ENCODE measurements at places on chromosomes 5 and 9.

DNA sequence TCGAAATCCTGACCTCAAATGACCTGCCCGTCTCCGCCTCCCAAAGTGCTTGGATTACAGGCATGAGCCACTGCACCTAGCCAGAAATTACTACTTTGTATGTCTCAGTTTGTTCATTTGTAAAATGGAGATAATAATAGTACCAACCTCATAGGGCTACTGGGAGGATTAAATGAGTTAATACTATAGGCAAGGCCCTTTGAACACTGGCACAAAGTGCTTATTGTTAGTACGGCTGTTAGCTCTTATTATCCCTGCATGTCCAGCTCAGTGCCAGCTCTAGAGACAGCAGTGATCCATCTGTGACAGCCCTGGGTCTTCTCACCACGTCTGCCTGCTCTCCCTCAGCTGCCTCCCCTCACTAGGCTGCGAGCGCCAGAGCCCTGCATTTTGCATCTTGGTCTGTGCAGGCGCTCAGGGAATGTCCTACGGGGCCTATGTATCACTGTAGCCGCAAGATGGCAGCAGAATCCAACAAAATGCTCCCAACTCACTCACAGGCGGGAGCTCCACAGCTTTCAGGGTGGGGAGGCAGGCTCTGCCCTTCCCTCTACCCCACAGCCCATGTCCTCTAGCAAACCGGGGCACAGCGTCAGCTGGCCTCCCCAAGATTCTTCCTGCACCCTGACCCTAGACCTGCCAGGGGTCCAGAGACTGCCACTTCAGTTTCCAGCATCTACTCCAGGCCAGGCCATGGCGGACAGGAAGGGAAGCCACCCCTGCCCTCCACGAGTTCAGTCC, 17.7 kb upstream of the AKNA start:
- DNase-seq: peak; percentile 53

GRCh38 chr9:128895556-128895955, 13.6 kb downstream of the LRRC8A start:
- no peak for DNase-seq

DNA sequence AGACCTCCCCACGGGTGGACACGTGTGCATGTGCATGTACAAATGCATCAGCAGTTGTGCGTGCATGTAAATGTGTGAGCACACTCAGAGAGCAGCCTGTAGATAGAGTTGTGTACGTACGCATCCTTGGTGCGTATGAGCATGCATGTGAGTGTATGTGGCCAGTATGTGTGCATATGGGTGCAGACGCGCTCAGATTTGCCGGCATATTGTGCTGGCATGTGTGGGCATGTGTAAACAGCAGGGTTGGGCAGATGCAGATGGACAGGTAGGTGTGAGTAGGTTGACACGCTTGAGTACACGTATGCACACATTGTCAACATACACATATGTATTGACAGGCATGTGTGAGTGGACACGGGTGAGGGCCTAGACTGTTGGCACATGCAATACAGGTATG, 56.5 kb downstream of the LMX1B start:
- no peak for DNase-seq

- DNase-seq: no peak
Observed at GRCh38 chr9:113350937-113351336, 1.6 kb downstream of the BSPRY start.

DNA sequence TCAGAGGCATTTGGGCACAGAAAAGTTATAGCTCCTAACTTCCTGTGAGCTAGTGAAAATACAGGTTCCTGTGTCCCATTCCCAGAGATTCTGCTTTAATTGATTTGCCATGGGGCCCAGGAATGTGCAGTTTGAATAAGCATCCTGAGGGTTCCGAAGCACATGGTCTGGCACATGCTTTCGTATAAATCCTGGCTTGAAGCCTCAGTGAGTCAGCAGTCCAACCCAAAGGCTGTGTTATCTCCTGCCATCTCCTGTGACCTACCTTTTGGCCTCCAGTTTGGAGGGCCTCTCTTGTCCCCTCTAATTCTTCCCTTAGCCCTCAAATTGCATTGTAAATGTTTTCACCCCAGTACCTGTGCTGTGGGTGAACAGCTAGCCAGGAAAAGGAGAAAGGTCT, 183.8 kb downstream of the NR3C1 start:
- DNase-seq: no peak

DNA sequence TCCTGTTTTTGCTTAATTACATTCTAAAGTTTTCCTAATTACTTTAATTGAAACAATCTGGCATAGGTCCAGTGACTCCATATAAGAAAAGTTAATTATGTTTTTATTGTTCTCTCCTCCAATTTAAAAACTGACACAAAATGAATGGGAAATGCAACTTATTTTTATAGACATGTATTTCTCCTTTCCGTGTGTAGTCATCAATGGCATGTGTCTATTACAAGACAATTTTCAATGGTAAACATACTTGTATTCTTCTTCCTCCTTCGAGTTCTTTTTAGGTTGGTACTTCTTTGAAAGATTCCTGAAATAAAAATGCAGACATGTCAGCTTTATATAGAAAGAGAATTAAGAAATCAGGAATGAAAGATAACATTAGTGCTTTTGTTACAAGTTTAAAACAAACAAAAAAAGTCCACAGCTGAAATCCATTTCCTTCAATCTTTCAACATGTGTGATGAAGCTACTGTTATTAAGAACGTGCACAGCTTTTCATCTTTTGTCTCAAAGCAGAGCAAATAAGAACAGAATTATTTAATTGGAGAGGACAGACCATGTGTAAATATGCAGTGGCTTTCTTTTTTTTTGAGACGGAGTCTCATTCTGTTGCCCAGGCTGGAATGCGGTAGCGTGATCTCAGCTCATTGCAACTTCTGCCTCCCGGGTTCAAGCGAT, 63.8 kb downstream of the FNBP1 start:
- no peak for DNase-seq

DNA sequence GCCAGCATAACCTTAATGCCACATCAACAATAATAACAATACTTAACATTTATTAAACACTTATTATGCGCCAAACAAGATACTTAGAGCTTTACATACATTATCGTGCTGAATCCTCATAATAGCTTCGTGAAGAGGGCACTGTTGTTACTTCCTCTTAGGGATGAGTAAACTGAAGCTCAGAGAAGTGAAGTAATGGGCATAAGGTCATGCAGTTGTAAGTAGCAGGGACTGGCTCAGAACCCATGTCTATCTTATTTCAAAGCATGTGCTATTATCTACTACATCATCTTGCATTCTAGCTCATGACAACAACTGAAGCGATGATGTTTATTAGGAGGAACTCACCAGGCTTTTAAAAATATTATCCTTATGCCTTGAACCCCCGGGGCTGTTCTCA, 34.9 kb upstream of the PPP3R2 start:
- DNase-seq: no peak

GRCh38 chr5:132838516-132839282, 8.3 kb upstream of the SHROOM1 start:
- DNase-seq: no peak

DNA sequence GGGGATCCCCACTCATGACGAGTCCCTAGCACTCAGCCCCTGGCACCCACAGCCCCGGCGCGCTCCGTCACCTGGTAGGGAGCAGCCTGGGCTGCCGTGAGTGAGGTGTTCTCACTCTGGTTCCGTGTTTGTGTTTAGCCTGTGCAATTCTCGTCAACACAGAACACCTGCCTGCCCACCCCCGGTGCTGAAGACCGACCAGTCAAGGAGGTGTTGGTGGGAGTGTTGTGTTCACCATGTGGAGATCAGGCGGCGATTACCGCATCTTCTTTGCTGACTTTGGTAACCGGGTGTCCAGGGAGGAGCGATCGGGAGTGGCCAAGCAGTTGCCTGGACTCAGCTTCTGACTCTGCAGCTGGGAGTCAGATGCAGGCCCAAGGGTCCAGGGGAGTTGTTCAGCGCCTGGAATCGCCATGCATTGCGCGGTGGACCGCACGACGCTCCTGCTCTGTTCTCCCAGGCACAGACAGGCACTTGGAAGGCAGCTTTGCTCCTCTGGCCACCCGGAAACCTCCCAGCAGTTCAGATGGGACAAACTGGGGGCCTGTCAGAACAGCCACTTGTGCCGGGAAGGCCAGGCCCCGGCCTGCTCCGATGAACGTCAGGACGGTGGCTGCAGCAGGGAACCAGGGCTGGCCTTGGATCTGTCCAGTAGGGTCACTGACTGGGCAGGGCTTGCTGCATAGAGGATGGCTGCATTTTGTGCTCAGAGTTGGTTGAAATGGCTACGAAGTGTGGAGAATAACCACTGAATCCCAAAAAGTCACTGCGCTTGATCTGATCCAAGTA, 28.2 kb downstream of the EXOC3 start:
- DNase-seq: no peak
